ENCODE measurements at places on chromosomes 5 and 9.

DNA sequence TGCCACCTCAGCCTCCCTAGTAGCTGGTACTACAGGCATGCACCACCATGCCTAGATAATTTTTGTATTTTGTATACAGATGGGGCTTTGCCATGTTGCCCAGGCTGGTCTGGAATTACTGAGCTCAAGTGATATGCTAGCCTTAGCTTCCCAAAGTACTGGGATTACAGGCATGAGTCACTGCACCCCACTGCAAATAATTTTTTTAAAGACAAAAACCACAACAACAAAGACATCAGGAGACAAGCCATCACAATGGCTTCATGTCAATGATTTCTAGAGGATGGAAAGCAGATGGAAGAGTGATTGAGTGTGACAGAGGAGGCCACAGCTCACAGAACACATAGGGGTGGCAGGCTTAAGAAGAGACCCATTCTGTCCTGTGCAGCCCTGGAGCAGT is 97.9 kb upstream of the PCSK1 start:
- no peaks in the 10 kb centered on the region for H3K27me3 ChIP-seq
- H3K4me3 ChIP-seq = no peak overlapping the region
- no peaks in the 10 kb centered on the region for H3K36me3 ChIP-seq
- no peaks in the 10 kb centered on the region for H3K4me1 ChIP-seq
- no peak overlapping the region for H3K27ac ChIP-seq

DNA sequence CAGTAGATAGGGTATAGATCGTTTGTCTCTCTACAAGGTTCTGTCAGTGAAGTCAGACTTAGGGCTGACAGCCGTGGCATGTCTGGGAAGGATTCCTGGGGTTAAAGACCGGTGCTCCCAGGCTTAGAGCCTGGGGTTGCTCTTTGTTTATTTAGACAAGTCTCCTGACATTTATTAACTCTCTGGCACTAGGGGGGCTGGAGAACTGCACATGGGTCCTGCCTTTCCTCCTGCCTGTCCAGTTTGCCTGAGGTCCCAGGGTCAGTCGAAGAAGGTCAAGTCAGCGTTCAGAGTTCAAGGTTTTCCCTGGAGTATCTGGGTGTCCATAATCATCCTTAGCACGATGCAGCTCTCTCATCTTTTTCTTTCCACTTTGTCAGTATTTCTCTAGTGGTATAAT is 5.6 kb downstream of the EGFLAM start:
- no peak overlapping the region for H3K27ac ChIP-seq
- H3K36me3 ChIP-seq = no peaks in the 10 kb centered on the region
- H3K4me3 ChIP-seq = no peak overlapping the region
- H3K4me1 ChIP-seq = no peaks in the 10 kb centered on the region

GRCh38 chr5:146726891-146727290 is 151.7 kb downstream of the PPP2R2B start:
- H3K36me3 ChIP-seq = no peaks in the 10 kb centered on the region
- no peaks in the 10 kb centered on the region for H3K27me3 ChIP-seq
- H3K27ac ChIP-seq = no peak overlapping the region
- peaks cover 13% of the 10 kb centered on the region for H3K4me1 ChIP-seq

- H3K4me3 ChIP-seq = no peak overlapping the region
- no peaks in the 10 kb centered on the region for H3K4me1 ChIP-seq
- no peak overlapping the region for H3K27ac ChIP-seq
- no peak for DNase-seq
- no peaks in the 10 kb centered on the region for H3K27me3 ChIP-seq
- H3K36me3 ChIP-seq = no peaks in the 10 kb centered on the region
Measured at GRCh38 chr5:35869685-35870277, 13.1 kb downstream of the IL7R start.

DNA sequence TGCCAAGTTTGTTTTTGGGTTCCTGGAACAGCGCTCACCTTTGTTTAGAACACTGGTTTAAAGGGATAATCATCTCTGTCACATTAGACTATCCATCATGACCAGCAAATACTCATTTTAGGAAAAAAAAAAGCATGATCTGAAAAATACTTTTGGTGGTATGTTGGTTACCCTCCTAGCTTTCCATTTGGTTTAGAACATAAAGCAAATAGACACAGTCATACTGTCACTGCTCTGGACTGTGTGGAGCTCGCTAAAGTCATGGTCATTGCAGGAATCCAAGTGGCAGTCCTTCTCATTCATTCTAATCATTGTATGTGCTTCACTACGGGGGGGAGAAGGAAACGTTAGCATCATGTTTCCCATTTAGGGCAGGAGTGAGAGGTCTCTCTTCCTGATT is 83.5 kb downstream of the PIK3R1 start:
- peaks cover 57% of the 10 kb centered on the region for H3K36me3 ChIP-seq
- H3K4me1 ChIP-seq = no peaks in the 10 kb centered on the region
- no peak overlapping the region for H3K27ac ChIP-seq
- no peak for DNase-seq

GRCh38 chr5:54669845-54670244 is 152.3 kb downstream of the SNX18 start:
- no peak overlapping the region for H3K4me3 ChIP-seq
- H3K36me3 ChIP-seq = no peaks in the 10 kb centered on the region
- peaks cover 6% of the 10 kb centered on the region for H3K4me1 ChIP-seq

DNA sequence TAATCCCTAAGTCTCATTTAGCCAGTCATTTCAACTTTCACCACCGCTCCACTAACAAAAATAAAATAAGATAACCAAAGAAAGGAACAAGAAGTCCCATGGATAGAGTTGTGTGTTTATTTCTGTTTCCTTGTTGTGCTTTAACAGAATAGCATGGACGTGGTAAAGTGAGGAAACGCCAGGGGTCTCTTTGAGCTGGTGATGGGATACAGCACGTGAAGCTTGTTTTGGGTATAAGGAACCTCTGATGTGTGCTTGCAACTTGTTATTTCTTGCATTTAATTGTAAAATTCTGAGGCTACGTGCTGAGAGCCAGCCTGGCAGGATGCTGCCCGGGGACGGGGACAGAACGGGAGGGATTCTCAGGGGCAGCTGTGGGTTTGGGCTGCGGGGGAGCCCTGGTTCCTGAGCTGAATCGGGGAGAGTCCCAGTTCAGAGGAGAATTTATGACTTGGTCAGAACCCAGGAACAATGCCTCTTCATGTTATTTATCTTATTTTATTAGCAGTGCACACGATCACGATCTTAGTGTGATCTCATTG is 63.4 kb downstream of the ANKRD33B start:
- H3K27ac ChIP-seq = peak overlapping the region; percentile 70
- H3K27me3 ChIP-seq = no peaks in the 10 kb centered on the region
- no peak for DNase-seq
- H3K4me3 ChIP-seq = peak overlapping the region; percentile 63
